ENCODE measurements at places on chromosomes 16 and 17.

DNA sequence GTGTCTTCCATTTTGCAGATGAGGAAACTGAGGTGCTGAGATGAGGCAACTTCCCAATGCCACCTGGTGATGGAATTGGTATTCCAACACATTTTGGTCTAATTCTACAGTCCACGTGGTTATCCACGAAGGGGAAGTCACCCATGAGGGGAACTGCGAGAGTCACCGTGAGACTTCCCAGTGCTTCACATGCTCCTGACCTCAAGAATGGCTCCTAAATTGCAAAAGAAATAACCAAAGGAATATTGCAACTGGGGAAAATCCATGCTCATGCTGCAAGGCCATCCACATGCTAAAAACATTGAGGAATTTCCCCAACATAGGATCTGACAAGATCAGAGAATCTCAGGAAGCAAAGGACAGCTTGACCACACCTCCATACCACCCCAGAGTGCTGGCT, 153.9 kb downstream of the HS3ST3B1 start:
- DNase-seq = no peak

DNA sequence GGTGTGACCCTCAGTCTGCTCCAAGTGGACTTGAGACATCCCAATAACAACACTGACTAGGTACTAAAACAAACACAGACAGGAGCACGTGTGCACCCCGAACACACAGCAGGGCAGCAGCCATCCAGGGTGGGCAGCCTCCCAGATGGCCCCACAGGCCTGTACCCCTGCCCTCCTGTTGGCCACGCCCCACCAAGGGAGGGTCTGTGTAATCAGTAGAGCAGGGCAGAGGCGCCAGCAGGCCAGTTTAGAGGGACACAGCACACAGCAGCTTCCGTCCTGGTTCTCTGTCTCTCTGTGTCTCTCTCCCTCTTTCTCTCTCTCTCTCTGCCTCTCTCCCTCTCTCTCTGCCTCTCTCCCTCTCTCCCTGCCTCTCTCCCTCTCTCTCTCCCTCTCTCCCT, 21.4 kb downstream of the ACTG1 start:
- DNase-seq = no peak

- DNase-seq = no peak
Observed at GRCh38 chr16:14400285-14400977, 229.6 kb downstream of the PARN start.

GRCh38 chr17:7579001-7579833, at the start of gene CD68:
Gene CD68, plus strand, starts transcription at chr17:7579638. Its CDS starts 40 bp downstream, at chr17:7579678.
- no peak for DNase-seq

DNA sequence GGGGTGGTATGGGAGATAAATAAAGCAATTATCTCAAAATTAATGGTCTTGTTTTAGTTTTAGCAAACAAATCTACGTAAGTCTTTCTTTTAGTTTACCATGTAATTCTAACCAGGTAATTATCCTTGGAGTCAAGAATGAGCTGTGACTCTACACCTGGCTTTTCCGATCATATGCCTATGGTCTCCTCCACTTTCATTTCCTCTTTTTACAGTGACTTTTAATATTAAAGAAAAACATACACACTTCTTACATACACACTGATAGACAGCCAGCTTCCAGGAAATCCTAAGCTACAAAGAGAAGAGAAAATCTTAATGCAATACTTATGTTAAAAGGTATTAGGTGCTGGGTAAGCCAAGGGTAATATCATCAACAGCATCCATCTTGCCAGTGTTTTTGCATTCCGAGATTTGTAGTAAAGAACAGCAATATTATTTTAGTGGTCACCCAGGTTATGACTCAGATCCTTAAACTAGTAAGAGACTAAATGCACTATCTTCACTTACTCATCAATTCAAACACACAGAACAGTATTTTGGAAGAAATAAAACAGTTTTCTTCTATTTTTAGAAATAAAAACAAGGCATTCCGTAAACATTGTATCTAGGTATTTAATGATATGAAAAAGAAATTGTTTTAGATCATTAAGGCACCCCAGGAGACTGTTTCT, 4.4 kb upstream of the IRX5 start:
- DNase-seq = peak; percentile 71

GRCh38 chr16:72917051-72917450, 130.9 kb downstream of the ZFHX3 start:
- no peak for DNase-seq

- no peak for DNase-seq
Observed at GRCh38 chr16:13070268-13070667, 168.9 kb downstream of the SHISA9 start.

DNA sequence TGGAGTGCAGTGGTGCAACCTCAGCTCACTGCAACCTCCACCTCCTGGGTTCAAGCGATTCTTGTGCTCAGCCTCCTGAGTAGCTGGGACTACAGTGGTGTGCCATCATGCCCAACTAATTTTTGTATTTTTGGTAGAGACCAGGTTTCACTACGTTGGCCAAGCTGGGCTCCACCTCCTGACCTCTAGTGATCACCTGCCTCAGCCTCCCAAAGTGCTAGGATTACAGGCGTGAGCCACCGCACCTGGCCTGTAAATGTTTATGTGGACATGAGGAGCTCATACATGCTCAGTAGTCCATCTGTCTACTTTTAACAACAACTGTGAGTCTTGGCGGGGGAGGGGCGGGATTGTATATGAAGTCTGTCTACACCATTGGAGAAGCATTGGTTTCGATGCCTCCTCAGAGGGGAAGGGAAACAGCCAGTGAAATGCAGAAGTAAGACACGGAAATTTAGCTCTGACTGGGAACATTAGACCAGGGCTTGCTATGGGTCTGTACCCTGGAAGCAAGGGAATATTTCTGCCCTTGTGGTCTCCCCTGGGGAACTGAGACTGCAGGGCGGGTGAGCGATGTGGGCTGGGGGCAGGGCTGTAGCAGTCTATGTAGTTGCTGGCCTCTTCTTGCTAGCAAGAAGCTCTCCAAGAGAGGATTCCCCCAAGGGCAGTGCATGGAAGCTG, 9.3 kb downstream of the NUBP1 start:
- DNase-seq = no peak

DNA sequence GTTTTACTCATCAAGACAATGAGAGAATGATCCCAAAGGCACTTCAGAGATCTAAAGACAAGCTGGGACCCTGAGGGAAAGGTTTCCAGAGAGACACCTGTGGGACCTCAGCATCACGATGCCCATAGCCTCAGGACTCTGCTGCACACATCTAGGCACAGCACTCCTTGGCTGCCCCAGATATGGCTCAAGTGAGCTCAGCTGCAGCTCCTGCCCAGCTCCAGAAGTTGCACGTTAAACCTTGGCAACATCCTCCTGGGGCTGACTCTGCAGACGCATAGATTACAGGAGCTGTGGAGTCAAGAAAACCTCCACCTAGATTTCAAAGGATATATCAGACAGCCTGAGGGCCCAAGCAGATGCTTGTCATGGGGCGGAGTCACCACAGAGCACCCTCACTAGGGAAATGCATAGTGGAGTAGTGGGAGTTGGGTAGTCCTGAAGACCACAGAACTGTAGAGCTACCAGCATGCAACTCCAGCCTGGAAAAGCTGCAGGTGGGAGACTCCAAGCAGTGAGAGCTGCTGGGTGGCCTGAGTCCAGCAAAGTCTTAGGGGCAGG, 582.0 kb downstream of the CDH11 start:
- no peak for DNase-seq

- DNase-seq = no peak
Observed at GRCh38 chr17:34533806-34534527, 45.4 kb upstream of the TMEM132E start.

- no peak for DNase-seq
Observed at GRCh38 chr16:78727536-78727935, 628.1 kb downstream of the WWOX start.

GRCh38 chr16:70395345-70395901, 43.5 kb downstream of the ST3GAL2 start:
- no peak for DNase-seq

- no peak for DNase-seq
Observed at GRCh38 chr16:85256190-85256739, 144.0 kb upstream of the CIBAR2 start.

- DNase-seq = no peak
Observed at GRCh38 chr17:78407387-78408000, 29.0 kb downstream of the PGS1 start.

DNA sequence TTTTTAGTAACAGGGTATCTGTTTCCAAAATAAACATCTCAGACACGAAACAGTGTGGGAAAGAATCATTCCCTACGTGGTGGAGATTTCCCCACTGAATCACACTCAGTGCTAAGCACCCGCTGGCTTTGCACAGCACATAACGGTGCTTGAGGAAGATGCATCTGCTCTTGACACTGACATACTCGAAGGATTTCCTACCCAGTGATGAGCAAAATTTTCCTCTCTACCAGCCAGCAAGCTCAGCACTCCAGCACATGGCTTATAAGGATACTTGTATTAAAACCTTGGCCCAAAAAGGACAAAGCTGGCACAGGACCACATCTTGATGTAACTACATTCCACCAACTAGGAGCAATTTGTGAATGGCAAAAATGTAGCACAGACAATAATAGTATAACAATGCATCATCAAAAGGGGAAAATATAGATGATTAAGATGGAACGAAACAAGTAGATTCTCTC, 59.0 kb downstream of the ANKFY1 start:
- no peak for DNase-seq

- no peak for DNase-seq
Observed at GRCh38 chr17:68418876-68419275, 38.4 kb downstream of the WIPI1 start.

DNA sequence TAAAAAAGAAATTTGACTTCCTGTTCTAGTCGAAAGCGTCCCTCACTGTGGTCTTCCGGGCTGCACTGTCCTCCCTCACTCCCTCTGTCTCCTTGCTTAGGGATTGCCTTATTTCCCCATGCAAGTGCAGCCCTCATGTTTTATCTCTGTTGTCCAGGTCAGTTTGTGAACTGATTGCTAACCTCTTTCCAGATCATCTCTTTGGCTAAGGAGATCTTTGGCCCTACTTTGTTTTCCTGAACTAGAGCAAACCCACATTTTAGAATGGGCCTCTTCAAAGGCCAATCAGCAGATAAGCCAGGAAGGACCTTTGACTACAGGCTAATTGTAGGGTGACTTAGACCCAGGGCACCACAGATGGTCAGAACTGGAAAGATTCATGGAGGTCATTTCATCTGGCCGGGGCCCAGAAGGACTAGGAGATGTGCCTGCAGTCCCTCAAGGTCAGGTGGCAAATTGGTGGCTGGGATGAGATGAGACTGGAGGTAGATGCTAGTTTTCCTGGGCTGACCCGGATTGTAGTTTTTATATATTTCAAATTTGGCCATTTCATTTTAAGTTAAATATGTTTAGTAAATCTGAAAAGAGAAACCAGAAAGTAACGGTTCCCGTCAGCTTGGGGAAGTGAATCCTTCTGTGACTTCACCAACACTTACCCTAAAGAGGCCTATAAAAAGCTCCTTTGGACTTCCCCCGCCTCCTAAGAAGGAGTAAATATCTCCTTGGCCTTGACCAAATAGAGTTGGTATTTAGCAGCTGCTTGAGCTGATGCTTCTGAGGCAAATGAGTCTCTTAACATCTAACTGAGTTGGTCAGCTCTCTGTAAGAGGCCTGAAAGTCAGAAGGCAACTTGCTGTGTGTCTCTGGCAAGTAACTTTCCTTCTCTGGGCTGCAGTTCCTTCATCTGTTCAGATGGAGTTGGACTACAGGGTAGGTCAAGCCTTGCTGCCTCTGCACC, 6.2 kb upstream of the SLC25A19 start:
- no peak for DNase-seq

GRCh38 chr17:75774991-75775668, 9.5 kb upstream of the UNK start:
- DNase-seq = no peak

DNA sequence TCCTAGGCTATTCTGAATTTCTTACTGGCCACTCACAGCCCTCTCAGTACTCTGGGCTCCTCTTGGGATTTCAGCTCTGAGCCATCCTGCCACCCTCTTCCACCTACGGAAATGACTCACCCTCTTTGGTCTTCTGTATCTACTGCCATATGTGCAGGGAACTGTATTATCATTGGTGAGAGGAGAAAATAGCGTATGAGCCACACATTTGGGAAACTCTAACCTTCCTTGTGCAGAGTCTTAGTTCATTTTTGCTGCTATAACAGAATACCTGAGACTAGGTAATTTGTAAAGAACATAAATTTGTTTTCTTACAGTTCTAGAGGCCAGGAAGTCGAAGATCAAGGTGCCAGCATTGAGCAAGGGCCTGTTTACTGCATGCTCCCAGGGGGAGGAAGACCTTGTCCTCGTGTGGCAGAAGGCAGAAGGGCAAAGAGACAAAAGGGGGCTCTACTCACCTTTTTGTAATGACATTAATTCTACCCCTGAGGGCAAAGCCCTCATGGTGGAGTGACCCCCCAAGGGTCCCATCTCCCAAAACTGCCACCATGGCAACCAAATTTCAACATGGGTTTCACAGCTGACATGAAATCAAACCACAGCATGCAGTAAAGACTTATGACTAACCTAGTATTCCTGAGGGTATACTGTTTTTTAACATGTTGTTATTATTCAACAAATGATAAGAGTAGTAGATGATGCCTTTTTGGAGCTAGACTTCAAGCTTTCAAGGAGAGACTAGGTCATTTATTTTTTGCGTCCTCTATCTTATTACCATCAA, 191.8 kb downstream of the PRKCA start:
- DNase-seq = no peak

GRCh38 chr17:21049457-21049856, 6.6 kb upstream of the USP22 start:
- DNase-seq = no peak

DNA sequence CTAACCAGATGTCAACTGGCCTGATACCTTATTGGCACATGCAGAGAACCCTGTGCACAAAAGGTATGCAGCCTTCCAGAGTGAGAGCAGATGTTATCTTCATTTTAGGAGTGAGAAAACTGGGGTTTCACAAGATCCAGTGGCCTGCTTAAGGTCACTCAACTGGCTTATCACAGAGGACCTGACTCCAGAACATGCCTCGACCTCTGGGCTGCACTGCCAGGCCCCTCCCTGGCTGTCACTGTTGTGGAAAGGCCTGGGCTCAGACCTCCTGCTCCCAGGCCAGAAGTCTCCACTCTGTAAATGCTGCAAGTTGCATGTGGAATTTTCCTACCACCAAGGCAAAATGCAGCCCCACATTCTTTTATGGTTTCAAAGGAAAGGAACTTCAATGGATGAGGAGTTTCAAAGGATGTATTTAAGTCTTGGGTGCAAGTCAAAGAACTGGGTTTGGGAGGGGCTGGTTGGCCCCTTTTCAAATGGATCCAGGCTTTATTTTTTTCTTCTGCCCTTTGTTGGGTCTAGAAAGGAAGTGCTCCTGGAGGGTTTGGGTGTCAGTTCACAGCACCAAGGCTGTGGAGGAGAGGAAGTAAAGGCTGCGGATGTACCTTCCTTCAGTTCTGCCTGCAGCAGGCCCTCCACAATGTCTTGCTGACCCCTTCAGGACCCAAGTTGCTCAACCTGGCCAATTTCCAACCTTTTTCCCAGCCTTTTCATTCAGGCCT, 30.4 kb upstream of the SMPD3 start:
- DNase-seq = no peak
